CD4-positive, alpha-beta T cell (primary cell): ENCODE measurements at places on chromosomes 3 and 15. TPM values are rescaled to one million over a fixed set of nuclear protein-coding genes. Genes with fewer than 3 reads are reported as not detected.

Gene SLC12A1
- not detected for total RNA-seq

Gene SERINC4
- not detected for total RNA-seq

Gene RAB43
- 48.1 TPM for total RNA-seq

Gene PRTG
- not detected for total RNA-seq

Gene SPTBN5
- 2.2 TPM for total RNA-seq

Gene MST1R
- total RNA-seq: 0.55 TPM

Gene ZMAT3
- 13.0 TPM for total RNA-seq

Gene CFAP92
- 0.45 TPM for total RNA-seq

Gene FBLN2
- 0.19 TPM for total RNA-seq

Gene AADAC
- not detected for total RNA-seq

Gene KY
- not detected for total RNA-seq

Gene LEKR1
- total RNA-seq: 1.0 TPM

Gene TFDP2
- 34.2 TPM for total RNA-seq

Gene PRSS50
- total RNA-seq: not detected

Gene MEGF11
- not detected for total RNA-seq

Gene WDR72
- not detected for total RNA-seq

Gene DGKG
- not detected for total RNA-seq

Gene GOLGA8S
- total RNA-seq: 0.14 TPM

Gene LYSMD2
- 17.4 TPM for total RNA-seq

GRCh38 chr3:134369861-134370596 is 4.2 kb downstream of the AMOTL2 start:
- no peak for DNase-seq

GRCh38 chr3:120349855-120350125 is 636 bp upstream of the LRRC58 start:
- no peak for DNase-seq

- DNase-seq: no peak
Observed at GRCh38 chr3:21573291-21573690, 177.7 kb downstream of the ZNF385D start.

DNA sequence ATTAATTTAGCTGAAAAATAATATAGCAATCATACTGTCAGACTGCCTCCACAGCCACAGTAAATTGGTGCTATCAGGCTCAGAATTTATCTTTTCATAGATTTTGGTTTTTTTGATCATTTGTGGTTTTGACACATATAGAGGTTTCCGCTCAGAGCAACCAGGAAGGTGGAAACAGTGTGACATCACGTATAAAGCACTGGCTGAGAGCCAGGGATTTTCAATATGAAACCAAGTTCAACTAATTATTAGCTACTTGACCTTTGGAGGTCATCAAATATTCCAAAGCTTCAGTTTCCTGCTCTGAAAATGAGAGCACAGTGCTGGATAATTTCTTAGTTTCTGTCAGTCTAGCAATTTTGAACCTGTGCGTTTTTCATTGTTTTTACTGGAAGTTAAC is 433.8 kb upstream of the SUCLG2 start:
- peak; percentile 84 for DNase-seq

DNA sequence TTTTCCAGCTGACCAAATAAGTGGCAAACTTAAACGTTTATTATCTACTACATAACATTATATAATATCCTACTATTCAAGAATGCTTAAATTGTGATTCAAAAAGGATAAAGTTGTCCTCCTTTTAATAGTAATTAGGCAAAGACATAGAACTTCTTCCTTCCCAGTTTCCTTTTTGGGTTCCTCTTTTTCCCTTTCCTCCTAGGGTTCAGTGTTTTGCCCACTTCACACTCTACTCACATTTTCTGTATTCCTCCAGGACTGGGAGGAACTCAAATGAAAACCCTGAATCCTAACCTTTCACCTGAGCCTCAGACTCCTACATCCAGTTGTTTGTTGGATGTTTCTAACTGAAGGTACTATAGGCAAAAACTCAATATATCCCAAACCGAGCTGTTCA is 132.5 kb downstream of the PEAK1 start:
- no peak for DNase-seq

GRCh38 chr15:31774045-31774444 is 256.3 kb upstream of the CHRNA7 start:
- no peak for DNase-seq

GRCh38 chr3:60330107-60330506 is 921.1 kb downstream of the FHIT start:
- DNase-seq: no peak

DNA sequence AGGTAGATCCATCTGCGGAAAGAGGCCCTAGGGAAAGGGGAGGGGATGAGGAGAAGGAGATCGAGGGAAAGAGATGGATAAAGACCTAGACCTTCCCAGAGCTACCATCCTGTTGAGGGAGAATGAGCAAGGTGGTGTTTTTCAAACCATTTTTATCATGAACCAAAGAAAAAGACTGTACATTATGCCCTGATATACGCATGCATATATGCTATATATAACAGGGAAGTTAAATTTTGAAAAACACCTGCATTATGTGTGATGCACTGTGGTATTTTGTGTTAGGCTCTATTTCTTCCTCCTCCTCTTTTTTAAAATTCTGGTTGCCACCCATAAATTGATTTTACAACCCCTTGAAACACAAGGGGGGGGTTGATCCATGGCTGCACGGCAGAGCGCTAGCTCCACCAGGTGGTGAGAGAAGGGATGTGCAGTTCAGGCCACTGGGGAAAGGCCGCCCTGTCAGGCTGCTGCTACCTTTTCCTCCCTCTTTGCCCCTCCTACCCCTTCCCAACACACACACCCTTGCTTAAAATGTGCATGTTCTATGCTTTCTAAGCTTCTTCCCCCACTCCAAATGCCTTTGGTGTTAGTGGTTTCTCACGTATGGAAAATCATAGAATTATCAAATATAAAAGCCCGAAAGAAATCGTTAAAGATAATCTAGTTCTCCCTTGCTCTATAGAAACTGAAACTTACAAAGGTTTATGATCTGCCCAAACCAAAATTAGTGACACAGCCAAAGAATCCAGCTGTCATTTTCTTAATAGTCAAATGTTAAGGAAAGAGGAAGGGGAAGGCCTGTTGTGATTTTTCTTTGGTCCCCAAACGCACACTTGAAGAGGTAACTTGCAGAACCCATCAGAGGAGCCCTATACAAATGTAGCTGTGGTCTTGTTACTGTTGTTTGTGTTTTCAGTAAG is 262.0 kb upstream of the UMPS start:
- peak; percentile 11 for DNase-seq

- no peak for DNase-seq
Observed at GRCh38 chr15:48899793-48900192, 21.9 kb downstream of the EID1 start.

DNA sequence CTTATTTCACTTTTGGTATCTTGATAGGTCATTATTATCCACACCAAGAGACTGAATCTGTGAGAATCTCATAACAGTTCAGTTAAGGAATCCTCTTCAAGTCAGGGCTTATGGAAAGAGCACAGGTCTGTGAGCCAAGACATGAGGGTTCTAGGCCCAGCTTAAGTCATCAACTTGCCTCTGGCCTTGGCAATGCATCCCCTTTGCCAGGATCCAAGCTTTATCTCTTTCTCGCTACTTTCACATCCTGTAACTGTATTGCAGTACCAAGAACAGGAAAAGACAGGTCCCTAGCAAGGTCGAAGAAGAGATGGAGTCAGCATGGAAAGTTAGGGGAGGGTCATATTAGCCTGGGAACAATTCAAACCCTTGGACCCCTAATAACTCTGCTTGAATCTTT is 13.5 kb upstream of the APOD start:
- no peak for DNase-seq

DNA sequence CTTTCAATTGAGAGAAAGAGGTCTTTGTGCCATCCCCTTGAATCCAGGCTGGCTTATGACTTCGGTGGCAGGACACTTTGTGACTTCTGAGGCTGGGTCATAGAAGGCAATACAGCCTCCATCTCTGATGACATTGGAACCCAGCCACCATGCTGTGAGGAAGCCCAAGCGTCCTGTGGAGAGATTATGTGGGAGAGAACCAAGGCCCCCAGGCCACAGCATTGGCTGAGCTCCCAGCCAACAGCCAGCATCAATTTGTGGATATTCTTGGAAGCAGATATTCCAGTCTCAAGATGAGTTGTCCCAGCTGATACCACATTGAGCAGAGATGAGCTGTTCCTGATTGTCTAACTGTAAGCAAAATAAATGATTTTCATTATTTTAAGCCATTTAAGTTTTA is 12.7 kb upstream of the XIRP1 start:
- DNase-seq: no peak

GRCh38 chr3:121883507-121883906 is 10.7 kb upstream of the SLC15A2 start:
- DNase-seq: no peak

GRCh38 chr3:188948281-188948996 is 223.3 kb upstream of the TPRG1 start:
- no peak for DNase-seq

- no peak for DNase-seq
Observed at GRCh38 chr3:174857301-174857700, 1.8 kb upstream of the NAALADL2 start.

DNA sequence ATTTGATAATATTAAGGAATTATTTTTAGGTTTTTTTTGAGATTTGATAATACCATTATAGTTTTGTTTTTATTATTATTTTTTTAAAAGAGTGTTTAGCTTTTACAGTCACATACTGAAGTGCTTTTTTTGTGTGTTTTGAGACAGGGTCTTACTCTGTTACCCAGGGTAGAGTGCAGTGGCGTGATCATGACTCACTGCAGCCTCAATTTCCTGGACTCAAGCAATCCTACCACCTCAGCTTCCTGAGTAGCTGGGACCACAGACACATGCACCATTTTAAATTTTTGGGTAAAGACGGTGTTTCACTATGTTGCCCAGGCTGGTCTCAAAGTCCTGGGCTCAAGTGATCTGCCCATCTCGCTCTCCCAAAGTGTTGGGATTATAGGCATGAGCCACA is 73.0 kb downstream of the SUMF1 start:
- no peak for DNase-seq

GRCh38 chr3:24490151-24490550 is 4.5 kb downstream of the THRB start:
- DNase-seq: no peak

GRCh38 chr15:80562033-80562432 is 133.1 kb upstream of the ABHD17C start:
- DNase-seq: no peak

- no peak for DNase-seq
Observed at GRCh38 chr3:157059181-157059580, 100.8 kb downstream of the CCNL1 start.

DNA sequence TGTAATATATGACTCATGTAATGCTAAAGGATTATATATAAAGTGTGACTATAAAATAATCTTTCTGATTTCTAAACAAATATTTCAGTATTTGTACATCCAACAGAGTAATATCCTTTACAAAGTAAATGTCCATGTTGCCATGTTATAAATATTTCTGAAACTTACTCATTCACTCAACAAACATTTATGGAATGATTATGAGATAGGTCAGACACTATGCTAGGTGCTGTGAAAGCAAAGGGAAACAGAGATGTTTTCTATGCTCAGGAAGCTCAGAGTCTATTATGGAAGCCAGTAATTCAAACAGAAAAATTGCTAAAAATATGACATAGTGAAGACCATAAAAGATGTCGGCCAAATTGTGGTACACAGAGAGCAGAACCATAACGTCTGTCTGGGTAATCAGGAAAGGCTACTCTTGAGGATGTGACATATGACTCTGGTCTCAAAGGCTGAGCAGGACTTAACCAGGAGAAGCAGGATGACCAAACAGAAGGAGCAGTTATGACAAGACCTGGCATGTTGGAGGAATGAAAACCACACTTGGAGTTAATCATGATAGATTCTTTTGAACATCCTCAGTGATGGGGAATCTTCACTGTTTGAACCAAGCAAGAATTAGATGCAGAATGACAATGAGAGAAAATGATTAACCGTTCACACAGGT is 39.0 kb upstream of the MYO5C start:
- DNase-seq: no peak

DNA sequence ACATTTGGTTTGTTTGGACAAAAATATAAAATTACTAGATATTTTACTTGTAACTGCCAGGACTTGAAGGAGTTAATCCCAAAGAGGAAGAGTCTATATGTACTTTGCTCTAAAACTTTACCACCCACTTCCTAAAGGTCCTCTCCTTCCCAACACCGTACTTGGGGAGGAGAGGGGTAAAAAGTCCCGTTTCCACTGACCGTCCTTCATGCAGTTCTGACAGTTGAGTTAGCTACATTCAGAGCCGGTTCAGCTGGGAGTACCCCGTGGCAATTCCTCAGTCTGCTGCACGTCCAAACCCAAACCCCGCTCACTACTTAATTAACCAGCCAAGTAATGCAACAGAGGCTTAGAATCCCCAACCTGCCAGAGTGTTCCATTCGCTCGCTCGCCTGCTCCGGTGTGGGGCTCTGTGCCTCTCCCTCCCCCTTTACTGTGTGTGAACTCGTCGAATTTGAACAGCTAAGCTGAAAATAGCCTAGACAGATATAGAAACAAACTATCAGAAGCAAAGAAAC is 519.7 kb downstream of the FOXP1 start:
- DNase-seq: peak; percentile 23

DNA sequence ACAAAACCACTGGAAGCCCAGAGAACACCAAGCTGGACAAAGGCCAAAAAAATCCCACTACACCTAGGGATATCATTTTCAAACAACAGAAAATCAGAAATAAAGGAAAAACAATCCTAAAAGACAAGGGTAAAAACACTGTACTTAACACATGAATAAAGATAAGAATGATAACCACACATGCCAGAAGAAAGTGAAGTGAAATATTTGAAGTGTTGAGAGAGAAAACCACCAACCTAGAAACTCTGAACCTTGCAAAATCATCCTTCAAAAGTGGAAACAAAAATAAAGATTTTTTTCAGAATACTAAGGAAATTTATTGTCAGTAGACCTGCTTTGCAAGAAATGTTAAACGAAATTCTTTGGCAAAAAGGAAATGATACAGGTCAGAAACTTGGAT is 45.1 kb downstream of the KPNA1 start:
- no peak for DNase-seq

GRCh38 chr15:91909574-91909973 is 56.1 kb downstream of the SLCO3A1 start:
- no peak for DNase-seq

- DNase-seq: no peak
Observed at GRCh38 chr3:87733671-87734367, 325.0 kb downstream of the CGGBP1 start.

DNA sequence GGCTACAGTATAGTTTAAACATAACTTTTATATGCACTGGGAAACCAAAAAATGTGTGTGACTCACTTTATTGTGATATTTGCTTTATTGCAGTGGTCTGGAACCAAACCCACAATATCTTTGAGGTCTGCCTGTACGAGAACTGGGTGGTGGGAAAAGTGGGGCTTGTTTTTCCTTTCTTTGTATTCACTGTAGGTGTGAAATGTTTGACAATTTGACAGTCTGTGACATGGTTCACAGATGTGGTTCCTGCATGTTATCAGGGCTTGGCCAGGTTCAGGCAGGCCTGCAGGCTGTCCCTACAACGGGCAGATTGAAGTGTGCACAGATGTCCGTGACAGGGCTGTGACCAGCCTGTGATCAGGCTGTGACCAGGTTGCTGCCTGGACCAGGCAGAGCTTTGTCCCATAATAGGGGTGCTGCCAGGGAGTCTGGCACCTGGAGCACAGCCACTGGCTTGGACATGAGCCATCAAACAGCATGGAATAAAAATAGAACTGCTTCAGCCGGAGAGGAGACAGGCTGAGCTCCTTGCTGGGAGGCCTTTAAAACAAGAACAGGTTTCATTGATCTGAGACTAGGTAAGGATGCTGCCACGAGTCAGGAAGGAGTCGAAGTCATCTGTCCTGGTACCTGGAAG is 61.0 kb downstream of the KLF13 start:
- no peak for DNase-seq

GRCh38 chr3:124818398-124819091 is 68.6 kb downstream of the ITGB5 start:
- DNase-seq: no peak

GRCh38 chr3:55467099-55467498 is 20.0 kb downstream of the WNT5A start:
- no peak for DNase-seq
